ENCODE measurements at places on chromosomes 11 and 22.
A peak's percentile ranks its signal among the peaks of the same experiment; 100 is the strongest.

DNA sequence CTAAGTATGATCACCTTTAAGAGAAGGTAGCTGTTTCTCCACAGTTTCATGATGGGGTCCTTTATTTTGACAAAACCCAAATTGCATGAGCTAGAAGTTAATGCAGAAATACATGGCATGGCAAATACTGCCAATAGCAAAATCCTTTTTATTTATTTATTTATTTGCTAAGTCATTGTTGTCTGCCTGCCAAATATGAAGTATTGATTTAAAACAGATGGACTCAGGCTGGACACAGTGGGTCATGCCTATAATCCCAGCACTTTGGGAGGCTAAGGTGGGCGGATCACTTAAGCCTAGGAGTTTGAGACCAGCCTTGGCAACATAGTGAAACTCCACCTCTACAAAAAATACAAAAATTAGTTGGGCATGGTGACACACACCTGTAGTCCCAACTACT, 52.4 kb downstream of the LARGE2 start:
- no peak for DNase-seq

DNA sequence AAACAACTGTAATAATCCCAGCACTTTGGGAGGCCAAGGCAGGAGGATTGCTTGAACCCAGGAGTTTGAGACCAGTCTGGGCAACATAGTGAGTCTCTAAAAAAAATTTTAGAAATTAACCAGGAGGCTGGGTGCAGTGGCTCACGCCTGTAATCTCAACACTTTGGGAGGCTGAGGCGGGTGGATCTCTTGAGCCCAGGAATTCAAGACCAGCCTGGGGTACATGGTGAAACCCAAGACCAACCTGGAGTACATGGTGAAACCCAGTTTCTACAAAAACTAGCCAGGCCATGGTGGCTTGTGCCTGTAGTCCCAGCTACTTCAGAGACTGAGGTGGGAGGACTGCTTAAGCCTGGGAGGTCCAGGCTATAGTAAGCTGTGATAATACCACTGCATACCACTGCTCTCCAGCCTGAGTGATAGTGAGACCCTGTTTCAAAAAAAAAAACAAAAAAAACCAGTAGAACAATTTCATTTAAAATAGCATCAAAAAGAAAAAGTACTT, 11.2 kb downstream of the PI4KA start:
- no peak for DNase-seq

DNA sequence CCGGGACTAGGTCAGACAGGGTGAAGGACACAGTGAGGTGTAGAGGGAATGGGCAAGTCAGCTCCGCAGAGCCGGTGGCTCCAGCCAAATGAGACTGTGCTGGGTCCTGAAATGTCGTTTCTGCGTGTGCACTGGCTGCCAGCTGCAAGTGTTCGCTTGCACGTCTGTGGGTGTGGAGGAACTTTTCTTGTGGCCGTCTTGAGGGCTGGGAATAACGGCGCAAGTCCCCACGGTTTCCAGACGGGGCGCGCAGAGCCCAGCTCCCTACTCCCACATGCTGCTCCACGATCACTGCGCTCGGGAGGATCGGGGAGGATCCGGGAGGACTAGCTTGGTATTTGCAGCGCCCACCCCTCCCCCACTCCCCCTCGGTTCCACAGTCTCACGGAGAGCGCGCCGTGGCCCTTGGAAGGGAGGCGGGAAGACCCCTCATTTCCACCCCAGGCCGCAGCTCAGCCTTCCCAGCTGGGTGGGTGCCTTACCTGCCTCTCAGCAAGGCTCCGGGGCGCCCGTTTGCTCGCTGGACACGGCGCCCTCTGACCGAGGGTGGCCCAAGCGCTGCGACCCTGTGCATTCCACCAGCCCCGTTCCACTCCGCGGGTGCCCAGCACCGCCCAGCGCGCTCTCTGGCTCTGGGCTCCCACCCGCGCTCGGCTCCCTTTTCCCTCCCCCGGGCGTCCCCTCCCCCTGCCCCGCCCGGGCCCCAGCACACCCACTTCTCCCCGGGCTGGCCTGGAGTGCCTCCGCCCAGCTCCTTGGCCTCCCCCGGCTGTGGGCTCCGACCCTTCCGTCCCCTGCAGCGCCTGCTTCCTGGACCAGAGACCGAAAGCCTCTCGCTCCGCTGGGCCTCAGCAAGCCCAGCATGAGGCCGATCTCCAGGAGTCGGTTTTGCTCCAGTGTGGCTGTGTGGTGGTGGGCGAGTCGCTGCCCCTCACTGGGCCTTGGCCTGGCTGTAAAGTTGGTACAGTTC, at the start of gene KCNE3:
TSS of gene KCNE3 (minus strand) at position 634 of the 970 bp plus-strand sequence. CDS start 9,986 bp downstream, outside the sequence.
- DNase-seq: no peak

DNA sequence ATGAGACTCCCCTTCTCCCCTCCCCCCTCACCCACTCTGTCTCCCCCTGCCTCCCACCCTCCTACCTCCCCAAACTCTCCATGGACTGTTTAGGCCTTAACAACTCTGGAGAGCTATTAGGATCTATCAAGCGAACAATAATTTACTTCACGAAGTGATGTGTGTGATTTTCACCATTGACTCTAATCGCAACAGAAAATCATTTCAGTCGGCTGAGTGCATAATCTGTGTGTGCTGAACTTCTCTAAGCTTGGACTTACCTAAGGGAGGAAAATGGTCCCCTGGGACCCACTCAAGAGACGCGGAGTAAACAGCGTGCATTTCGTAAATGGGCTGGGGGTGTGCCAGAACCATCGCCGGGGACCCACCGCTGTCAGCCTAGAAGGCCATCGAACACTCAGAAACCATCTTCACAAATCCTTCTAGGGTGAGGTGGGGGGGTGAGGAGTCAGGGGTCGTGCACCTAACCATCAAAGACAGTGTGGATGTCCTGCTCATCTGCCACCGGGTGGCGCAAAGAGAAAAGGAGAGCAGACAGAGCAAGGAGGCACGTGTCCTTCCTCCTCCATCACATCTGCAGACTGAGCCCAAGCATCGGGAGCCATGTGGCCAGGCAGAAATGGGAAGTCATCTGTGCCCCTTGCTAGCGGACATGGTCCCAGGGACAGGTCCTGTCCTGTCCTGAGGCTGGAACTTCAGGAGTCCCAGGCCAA, 62.1 kb upstream of the NUP50 start:
- peak; percentile 60 for DNase-seq

DNA sequence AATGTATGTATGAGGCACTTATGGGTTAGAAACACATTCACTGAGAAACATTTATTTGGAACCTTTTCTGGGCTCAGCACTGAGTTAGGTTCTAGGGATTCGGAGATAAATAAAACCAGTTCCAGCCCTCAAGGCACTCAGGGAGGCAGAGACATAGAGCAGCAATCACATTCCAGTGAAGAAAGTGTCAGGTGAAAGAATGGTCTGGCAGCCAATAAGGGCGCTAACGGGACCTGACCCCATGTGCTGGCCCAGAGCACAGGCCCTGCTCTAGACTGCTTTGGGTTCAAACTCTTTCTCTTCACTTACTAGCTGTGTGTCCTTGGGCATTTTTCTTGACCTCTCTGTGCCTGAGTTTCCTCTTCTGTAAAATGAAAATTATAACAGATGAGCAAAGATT, 146.0 kb upstream of the SYT13 start:
- no peak for DNase-seq

- no peak for DNase-seq
Measured at GRCh38 chr11:11813288-11813962, 28.3 kb upstream of the USP47 start.

- DNase-seq: no peak
Measured at GRCh38 chr22:33114565-33114964, 56.4 kb upstream of the SYN3 start.

DNA sequence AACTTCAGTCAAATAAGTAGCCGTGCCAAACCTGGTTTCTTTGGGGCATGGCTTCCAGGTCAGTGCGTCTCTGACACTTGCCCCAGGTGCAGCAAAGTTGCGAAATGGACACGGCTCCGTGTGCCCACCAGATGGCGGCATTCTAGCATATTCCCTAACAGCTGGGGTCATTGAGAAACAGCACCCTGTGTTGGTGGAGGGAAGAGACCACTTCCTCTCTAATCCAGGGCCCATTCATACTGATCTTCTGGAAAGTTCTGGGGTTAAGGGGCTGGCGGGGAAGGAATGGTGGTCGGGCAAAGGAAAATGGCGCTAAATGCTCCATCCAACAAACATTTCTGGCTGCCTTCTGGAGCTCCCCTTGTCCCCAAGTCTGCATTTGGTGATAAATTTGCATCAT, 141.2 kb upstream of the TIMP3 start:
- peak; percentile 38 for DNase-seq

DNA sequence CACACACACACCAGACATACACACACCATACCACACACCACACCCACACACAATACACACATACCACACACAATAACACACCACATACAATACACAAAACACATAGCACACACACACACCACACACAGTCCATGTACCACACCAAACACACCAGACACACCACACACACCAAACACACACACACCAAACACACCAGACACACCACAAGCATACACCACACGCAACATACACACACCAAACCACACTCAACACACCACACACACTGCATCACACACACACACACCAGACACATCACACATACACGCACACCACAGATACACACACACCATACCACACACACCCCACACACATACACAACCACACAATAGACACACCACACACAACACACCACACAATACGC, 54.8 kb downstream of the IGSF9B start:
- DNase-seq: no peak

DNA sequence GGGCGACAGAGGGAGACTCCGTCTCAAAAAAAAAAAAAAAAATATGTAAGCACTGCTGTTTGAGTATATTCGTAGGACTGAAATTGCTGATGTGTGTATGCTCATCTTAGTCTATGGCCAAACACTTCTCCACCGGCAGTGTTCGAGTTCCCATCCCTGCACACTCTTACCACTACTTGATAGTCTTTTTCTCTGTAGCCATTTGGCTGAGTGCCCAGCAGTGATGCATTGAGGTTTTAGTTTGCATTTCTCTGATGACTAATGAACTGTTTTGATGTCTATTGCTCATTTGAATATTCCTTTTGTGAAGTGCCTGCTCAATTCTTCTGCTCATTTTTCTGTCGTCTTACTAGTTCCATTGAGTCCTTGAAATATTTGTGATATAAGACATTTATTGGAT, 1.9 kb downstream of the TIRAP start:
- peak; percentile 72 for DNase-seq

- no peak for DNase-seq
Measured at GRCh38 chr22:29079218-29079901, 6.5 kb downstream of the KREMEN1 start.

DNA sequence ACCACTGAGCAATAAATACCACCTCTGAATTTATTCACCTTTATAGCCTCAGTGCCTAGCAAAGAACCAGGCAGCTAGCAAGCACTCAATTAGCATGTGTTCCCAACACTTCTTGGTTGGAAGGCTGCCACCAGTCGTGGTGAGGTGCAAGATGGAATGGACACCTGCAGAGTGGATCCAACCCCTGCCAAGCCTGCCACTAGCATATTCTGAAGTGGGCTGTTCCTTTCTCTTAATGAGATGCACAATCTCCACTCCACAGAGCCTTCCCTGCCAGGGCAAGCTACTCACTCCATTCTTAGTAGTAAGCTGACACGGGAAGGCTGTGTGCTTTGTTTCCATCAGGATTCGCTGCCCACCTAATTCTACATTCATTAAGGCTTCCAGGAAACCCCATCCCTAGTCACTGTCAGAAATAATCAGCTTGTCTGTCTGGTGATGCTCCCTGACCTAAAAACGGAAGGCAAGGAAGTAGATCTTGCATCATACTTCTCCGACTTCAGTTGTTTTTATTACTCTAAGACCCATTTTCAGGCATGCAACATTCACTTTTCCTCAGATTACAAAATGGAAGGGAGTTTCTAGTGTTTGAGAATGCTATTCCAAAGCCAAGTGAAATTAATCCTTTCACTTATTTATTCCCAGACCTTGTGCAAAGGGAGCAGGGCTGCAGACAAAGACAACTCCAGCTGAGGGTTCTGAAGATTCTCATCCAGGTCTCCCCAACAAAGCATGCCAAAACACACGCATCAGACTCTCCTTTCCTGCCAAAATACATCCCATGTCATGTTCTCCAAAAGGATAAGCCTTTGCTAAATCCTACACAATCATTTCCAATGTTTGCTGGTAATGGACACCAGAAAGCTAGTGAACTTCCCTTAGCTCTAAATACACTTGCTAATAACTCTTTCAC, 128.0 kb downstream of the TENM4 start:
- no peak for DNase-seq

GRCh38 chr22:35411102-35411501, 11.2 kb downstream of the MCM5 start:
- peak; percentile 58 for DNase-seq

- DNase-seq: no peak
Measured at GRCh38 chr11:84091212-84091986, 805.2 kb upstream of the CCDC90B start.
